ENCODE measurements at places on chromosomes 6 and 20. TPM values are rescaled to one million over a fixed set of nuclear protein-coding genes. Genes with fewer than 3 reads are reported as not detected.

GRCh38 chr6:108661430-108661829, 100.7 kb downstream of the FOXO3 start:
- H3K27ac ChIP-seq, result peak overlapping the region; percentile 36
- no peak overlapping the region for H3K4me3 ChIP-seq
- peaks cover 17% of the 10 kb centered on the region for H3K36me3 ChIP-seq

DNA sequence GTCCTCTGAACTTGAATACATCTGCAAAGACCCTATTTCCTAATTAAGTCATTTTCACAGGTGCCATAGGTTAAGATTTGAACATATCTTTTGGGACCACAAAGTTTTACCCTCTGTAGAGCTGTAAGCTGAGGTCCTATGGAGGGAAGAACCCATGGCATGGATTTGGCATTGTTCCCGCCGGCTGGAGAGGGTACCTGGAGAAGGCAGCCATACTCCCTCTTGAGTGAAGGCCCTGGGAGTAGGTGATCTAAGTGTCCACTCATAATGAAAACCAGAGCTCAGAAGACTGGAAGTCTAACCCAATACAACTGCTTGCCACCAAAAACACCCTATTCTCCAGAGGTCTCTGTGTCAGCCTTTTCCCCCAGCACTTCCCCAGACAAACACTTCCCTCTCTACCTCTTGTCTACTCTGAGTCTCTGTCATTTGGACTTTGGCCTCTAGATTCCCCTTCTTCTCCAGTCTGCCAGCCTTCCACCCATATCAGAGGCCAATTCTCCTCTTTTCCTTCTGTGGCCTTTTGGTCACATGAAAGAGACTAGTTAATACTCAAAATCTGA, 363.9 kb downstream of the MAFB start:
- H3K27ac ChIP-seq, result no peak overlapping the region
- H3K27me3 ChIP-seq, result peaks cover 3% of the 10 kb centered on the region
- DNase-seq, result no peak
- H3K4me1 ChIP-seq, result no peaks in the 10 kb centered on the region
- no peaks in the 10 kb centered on the region for H3K36me3 ChIP-seq

Gene BFSP1
- 5.7 TPM for total RNA-seq

DNA sequence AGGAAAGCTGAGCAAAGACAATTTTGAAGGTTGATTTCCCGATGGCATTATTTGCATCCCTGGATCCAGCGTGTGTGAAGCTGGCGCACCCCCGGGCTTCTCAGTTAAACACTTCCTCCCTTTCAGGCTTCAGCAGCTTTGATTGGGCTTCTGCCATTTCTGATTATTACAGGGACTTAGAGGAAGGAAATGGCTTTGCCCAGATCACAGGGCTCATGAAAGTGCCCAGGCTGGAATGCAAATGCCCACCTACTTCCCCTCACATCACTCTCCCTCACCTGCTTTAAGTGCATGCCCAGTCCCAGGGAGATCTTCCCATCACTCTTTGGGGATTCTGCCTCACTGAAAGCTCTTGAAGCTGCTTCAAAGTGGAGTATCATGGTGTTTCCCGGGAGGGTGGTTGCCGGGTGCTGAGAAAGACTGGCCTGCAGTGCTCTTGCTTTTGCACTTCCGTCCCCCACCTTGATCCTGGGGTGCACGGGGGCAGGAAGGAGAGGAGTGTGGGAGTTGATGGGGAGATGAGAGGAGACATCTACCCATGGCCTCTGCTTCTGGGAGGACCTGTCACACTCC, 28.3 kb downstream of the PHACTR3 start:
- no peaks in the 10 kb centered on the region for H3K36me3 ChIP-seq
- peak; percentile 7 for DNase-seq
- H3K4me3 ChIP-seq, result no peak overlapping the region
- H3K27me3 ChIP-seq, result no peaks in the 10 kb centered on the region
- H3K4me1 ChIP-seq, result no peaks in the 10 kb centered on the region
- no peak overlapping the region for H3K27ac ChIP-seq

GRCh38 chr20:24701027-24701426, 231.6 kb downstream of the SYNDIG1 start:
- no peaks in the 10 kb centered on the region for H3K4me1 ChIP-seq
- peaks cover 25% of the 10 kb centered on the region for H3K27me3 ChIP-seq
- H3K36me3 ChIP-seq, result no peaks in the 10 kb centered on the region

Gene PRKN
- total RNA-seq, result 6.8 TPM

GRCh38 chr6:35973670-35974222, 50.7 kb downstream of the SLC26A8 start:
- H3K27me3 ChIP-seq, result no peaks in the 10 kb centered on the region
- H3K36me3 ChIP-seq, result no peaks in the 10 kb centered on the region
- DNase-seq, result no peak
- H3K27ac ChIP-seq, result no peak overlapping the region
- H3K4me1 ChIP-seq, result peaks cover 3% of the 10 kb centered on the region

DNA sequence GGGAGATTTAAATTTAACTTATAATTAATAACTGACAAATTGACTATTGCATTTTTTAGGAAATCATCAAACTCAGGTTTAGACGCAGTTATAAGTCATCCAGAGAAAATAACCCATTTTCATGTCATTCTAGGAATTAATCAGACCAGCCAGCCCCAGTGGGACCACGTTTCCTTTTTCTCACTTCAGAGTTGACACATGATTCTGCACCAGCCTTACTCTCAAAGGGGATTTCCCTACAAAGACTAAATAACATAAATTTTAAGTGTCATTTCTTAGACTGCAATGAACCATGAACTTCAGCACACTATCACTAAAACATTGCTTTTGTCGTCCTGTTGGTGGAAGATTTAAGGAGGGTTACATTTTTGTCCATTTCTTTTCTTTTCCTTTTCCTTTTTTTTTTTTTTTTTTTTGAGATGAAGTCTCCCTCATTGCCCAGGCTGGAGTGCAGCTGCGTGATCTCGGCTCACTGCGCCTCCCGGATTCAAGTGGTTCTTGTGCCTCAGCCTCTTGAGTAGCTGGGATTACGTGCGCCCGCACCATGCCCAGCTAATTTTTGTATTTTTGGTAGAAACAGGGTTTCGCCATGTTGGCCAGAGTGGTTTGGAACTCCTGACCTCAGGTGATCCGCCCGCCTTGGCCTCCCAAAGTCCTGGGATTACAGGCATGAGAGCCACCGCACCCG, 3.6 kb downstream of the IPCEF1 start:
- H3K27ac ChIP-seq, result no peak overlapping the region
- H3K36me3 ChIP-seq, result no peaks in the 10 kb centered on the region
- H3K27me3 ChIP-seq, result no peaks in the 10 kb centered on the region
- no peak for DNase-seq
- H3K4me3 ChIP-seq, result no peak overlapping the region

Gene LIN28B
- total RNA-seq, result 18.1 TPM

GRCh38 chr6:2589171-2589661, 161.5 kb downstream of the MYLK4 start:
- H3K27ac ChIP-seq, result no peak overlapping the region
- H3K4me3 ChIP-seq, result no peak overlapping the region
- H3K4me1 ChIP-seq, result peaks cover 10% of the 10 kb centered on the region
- no peaks in the 10 kb centered on the region for H3K27me3 ChIP-seq
- no peak for DNase-seq

GRCh38 chr6:101395345-101395744, 1.8 kb downstream of the GRIK2 start:
- H3K36me3 ChIP-seq, result no peaks in the 10 kb centered on the region
- peaks cover 11% of the 10 kb centered on the region for H3K4me1 ChIP-seq
- no peak overlapping the region for H3K4me3 ChIP-seq
- no peak for DNase-seq

GRCh38 chr6:17622144-17622543, 22.0 kb downstream of the FAM8A1 start:
- no peaks in the 10 kb centered on the region for H3K27me3 ChIP-seq
- no peak overlapping the region for H3K27ac ChIP-seq
- no peak overlapping the region for H3K4me3 ChIP-seq
- no peak for DNase-seq
- peaks cover 42% of the 10 kb centered on the region for H3K36me3 ChIP-seq

- no peak overlapping the region for H3K27ac ChIP-seq
- peaks cover 8% of the 10 kb centered on the region for H3K27me3 ChIP-seq
- DNase-seq, result no peak
- no peaks in the 10 kb centered on the region for H3K36me3 ChIP-seq
- H3K4me3 ChIP-seq, result no peak overlapping the region
Observed at GRCh38 chr6:163181666-163182180, 232.8 kb upstream of the QKI start.

GRCh38 chr6:63644668-63645326, 9.2 kb downstream of the PHF3 start:
- no peak for DNase-seq
- no peaks in the 10 kb centered on the region for H3K36me3 ChIP-seq
- peaks cover 17% of the 10 kb centered on the region for H3K4me1 ChIP-seq

- DNase-seq, result no peak
- peak overlapping the region; percentile 95 for H3K27ac ChIP-seq
- peaks cover 36% of the 10 kb centered on the region for H3K4me1 ChIP-seq
- no peaks in the 10 kb centered on the region for H3K27me3 ChIP-seq
- H3K36me3 ChIP-seq, result peaks cover 2% of the 10 kb centered on the region
- H3K4me3 ChIP-seq, result no peak overlapping the region
Observed at GRCh38 chr6:80210618-80211017, 104.1 kb downstream of the BCKDHB start.

Gene WFDC10B
- not detected for total RNA-seq

Gene IMPG1
- total RNA-seq, result not detected

GRCh38 chr6:1611322-1611571, 1.5 kb downstream of the FOXC1 start:
- DNase-seq, result no peak
- H3K27ac ChIP-seq, result no peak overlapping the region
- no peak overlapping the region for H3K4me3 ChIP-seq
- peaks cover 10% of the 10 kb centered on the region for H3K36me3 ChIP-seq
- peaks cover 38% of the 10 kb centered on the region for H3K4me1 ChIP-seq

GRCh38 chr6:138944412-138944811, 43.6 kb downstream of the REPS1 start:
- H3K4me3 ChIP-seq, result no peak overlapping the region
- peaks cover 21% of the 10 kb centered on the region for H3K36me3 ChIP-seq
- H3K27ac ChIP-seq, result no peak overlapping the region
- peaks cover 14% of the 10 kb centered on the region for H3K4me1 ChIP-seq
- DNase-seq, result no peak

Gene SCRT2
- not detected for total RNA-seq

DNA sequence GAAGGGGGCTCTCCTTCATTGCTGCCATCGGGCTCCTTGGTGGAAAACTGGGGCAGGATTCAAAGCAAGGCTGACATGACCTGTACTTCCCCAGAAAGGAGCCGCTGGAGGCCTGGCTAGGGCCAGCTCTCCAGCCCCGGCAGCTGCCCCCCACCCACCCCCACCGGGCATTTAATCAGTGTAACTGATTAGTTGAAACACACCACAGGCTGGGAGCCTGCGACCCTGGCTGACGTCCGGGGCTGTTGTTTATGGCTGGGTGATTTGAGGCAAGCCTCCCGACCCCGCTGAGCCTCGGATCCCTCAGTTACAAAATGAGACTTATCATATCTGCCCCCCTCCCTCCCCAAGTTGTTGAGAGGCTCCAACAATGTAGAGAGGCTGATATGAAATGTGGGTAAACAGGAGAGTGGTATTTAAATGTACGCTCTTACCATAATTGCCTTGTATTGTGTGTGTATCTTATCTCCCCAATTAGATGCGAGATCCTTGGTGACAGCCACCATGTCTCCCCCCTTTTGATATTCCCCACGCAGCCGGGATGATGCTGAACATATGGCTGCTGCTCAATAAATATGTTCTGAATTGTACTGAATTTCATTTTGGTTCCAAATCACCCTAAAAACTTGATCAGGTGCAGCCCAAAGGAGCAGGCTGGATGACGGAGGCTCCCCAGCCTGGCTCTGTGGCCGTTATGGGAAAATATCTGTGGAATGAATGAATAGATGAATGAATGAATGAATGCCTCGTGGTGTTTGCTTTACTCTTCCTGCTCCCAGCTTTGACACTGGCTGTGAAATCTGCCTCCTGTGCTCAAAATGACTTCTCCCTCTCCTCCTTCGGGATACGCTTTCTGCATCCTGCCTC, 31.8 kb upstream of the APCDD1L start:
- no peak overlapping the region for H3K4me3 ChIP-seq
- peaks cover 39% of the 10 kb centered on the region for H3K4me1 ChIP-seq
- no peaks in the 10 kb centered on the region for H3K36me3 ChIP-seq
- H3K27ac ChIP-seq, result no peak overlapping the region

Gene PRICKLE4
- 4.5 TPM for total RNA-seq

Gene RIPOR3
- 19.2 TPM for total RNA-seq

DNA sequence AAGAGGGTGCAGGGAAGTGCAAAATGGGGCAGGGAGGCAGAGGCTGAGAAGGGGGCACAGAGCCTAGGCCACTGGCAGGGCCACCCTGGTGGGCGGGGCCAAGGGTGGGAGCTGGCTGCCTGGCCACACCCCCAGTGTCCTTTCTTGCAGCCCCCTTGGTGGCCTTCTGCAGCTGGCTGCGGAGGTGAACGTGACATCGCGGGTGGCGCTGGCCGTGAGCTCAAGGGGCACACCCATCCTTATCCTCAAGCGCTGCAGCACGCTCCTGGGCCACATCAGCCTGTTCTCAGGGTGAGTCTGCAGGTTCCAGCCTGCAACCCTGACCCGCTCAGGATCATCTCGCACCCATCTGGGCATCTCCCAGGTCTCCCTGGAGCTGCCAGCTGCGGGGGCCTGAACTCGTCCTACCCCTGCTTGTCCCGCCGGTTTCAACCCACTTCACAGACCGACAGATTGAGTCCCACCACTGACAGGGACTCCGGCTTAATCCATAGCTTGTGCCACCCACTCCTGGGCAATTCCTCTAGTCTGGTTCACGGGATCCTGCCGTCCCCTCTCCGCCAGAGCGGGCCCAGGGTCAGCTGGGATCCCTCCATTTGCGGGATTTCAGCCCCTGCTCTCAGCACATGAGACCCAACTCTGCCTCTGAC, 6.2 kb downstream of the BPIFB3 start:
- H3K4me1 ChIP-seq, result no peaks in the 10 kb centered on the region
- no peaks in the 10 kb centered on the region for H3K36me3 ChIP-seq
- DNase-seq, result no peak

All from mesothelial cell of epicardium (in vitro differentiated cells).